SHP77 (cell line): ENCODE measurements at places on chromosomes 1 and 21.

DNA sequence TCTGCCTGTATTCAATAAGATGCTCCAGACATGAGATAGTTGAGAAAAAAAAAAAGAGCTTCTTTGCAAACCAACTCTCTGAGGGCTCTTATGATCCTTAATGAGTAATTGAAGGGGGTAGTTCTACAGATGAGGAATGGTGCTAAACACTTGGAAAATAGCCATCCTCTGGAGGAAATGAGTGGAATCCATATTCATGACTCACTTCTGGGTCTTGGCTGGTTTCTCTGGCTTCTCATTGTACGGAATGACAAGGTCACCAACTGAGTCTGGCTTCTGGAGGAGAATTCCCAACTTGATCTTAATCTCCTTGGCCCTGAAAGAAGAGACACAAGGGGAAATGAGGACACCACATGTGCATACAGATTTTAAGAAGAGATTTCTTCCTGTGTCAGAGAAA lies 34.7 kb downstream of the RGS5 start:
- DNase-seq = no peak

GRCh38 chr1:229716704-229717103 lies 90.7 kb downstream of the URB2 start:
- no peak for DNase-seq

DNA sequence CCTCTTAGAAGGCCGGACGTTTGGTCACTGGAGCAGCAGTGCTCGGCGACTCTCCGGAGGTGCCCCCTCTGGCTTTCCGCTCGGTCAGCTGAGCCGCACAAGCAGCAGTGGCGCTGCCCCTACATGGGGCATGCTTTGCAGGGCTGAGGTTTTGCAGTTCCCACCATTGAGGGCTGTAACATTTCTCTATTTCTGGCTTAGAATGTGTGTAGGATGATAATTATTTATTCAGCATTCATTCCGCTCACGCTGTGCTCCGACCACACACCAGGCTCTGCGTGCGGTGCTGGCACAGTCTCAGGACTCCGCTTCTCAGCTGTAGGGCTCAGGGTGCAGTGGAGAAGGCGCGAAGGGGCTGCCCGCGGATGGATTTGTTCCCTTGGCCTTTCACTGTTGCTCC lies 119.5 kb downstream of the PCBP3 start:
- DNase-seq = no peak

- no peak for DNase-seq
Observed at GRCh38 chr1:53681351-53681976, 57.5 kb downstream of the GLIS1 start.

DNA sequence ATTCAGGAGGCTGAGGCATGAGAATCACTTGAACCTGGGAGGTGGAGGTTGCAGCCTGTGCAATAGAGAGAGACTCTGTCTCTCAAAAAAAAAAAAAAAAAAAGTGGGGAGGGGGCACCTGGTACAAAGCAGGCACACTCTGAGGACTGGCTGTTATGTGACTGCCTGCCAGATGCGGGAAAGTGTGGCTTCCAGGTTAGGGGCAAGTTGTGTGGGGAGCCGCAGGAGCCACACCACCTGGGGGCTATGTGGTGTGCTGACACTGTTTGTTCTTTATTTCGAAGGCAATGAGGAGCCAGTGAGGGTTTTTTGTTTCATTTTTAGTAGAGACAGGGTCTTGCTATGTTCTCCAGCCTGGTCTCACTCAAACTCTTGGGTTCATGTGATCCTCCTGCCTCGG lies 5.7 kb downstream of the THEMIS2 start:
- no peak for DNase-seq

- no peak for DNase-seq
Observed at GRCh38 chr1:199087144-199087543, 448.3 kb downstream of the PTPRC start.

GRCh38 chr21:23686737-23687523 lies 1920.4 kb downstream of the MRPL39 start:
- no peak for DNase-seq

GRCh38 chr1:232987774-232988140 lies 37.3 kb downstream of the NTPCR start:
- DNase-seq = no peak

DNA sequence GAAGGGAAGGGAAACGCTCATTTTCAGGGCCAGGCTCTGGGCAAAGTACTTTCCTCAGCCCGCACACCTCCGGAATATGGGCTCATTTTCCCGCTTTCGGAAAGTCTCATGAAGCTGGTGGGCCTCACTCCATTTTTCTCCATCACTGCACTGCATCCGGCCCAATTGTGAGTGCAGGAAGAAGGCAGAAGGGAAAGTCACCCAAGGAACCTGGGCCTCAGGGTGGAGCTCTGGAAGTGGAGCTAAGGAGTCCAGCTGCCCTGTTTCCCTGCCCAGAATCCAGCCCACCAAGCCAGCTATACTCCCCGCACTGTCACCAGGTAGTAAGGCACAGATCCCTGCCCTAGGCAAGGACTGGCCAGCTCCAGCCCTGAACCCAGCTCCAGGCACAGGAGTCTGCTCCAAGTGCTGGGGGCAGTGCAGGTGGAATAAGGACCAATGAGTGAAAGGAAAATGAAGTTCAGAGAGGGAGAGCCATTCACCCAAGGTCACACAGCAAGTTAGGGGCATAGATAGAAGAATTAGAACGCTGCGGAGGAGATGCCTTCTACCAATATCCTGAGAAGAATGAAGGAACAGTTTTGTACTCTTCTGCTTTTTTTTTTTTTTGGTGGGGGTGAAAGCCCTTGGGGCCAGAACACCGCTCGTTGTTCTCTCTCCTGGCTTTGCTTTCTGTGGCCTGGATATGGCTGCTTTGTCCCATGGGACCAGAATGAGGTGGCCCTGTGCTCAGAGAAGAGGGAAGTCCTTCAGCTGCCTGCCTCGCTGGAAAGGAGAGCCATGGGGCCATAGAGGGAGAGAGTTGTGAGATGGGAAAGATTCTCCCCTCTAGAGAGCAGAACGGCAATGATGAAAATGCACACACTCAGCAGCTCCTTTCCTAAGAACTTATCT lies 10.0 kb downstream of the LRP8 start:
- DNase-seq = no peak

- no peak for DNase-seq
Observed at GRCh38 chr1:246925997-246926626, 5.6 kb downstream of the AHCTF1 start.

- DNase-seq = no peak
Observed at GRCh38 chr1:58064166-58064565, 482.4 kb downstream of the OMA1 start.

- no peak for DNase-seq
Observed at GRCh38 chr1:187411118-187411517, 582.4 kb downstream of the PLA2G4A start.

- DNase-seq = no peak
Observed at GRCh38 chr1:38652217-38652616, 207.4 kb downstream of the RRAGC start.

- no peak for DNase-seq
Observed at GRCh38 chr1:8661185-8662110, 156.0 kb downstream of the RERE start.

- DNase-seq = no peak
Observed at GRCh38 chr1:113616156-113616555, 143.1 kb downstream of the PHTF1 start.

GRCh38 chr1:201989354-201990128 lies 7.1 kb downstream of the RNPEP start:
- no peak for DNase-seq

DNA sequence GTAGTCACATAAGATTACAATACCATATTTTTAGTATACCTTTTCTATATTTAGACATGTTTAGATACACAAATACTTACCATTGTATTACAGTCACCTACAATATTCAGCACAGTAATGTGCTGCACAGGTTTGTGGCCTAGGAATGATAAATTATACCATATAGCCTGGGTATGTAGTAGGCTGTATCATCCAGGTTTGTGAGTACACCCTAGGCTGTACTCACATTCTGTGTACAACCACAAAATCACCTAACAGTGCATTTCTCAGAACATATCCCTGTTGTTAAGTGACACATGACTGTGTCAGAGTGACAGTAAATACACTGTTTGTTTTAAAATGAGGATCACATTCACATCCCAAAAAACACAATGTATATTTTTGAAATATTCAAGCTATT lies 11.2 kb downstream of the KRTAP21-3 start:
- DNase-seq = no peak

GRCh38 chr1:242017580-242018233 lies 18.8 kb upstream of the MAP1LC3C start:
- peak; percentile 71 for DNase-seq

GRCh38 chr1:169122976-169123375 lies 16.5 kb downstream of the ATP1B1 start:
- no peak for DNase-seq

- no peak for DNase-seq
Observed at GRCh38 chr1:113040041-113040440, 33.0 kb upstream of the LRIG2 start.

DNA sequence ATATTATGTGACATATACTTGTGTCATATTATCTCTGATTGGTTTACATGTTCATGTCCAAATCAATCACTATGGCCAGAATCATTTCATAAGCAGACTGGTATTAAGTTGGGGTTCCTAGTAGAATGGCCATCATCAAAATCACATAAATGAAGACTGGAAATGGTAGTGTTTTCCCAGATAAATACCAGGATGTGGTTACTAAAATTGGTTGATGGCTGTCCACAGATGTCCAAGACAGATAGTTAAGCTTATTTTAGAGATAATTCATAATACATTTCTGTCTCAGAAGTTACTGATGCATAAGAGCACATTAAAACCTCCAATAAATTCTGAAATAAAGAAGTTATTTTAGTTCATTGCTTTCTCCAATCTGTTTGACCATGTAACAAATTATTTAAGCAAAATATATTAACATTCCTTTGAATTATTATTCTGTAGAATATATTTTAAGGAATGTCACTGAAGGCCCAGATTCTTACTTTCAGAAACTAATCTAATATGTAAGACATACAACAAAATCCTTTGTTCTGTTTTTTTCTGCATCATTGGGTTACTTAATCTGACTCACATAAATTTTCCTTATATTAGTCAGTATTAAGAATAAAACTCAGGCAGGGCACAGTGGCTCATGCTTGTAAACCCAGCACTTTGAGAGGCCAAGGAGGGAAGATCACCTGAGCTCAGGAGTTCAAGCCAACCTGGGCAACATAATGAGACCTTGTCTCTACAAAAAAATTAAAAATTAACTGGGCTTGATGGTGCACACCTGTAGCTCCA lies 483.9 kb downstream of the PTPRC start:
- no peak for DNase-seq

GRCh38 chr1:8367571-8368194 lies 49.8 kb downstream of the SLC45A1 start:
- no peak for DNase-seq

- no peak for DNase-seq
Observed at GRCh38 chr21:40356644-40357043, 489.4 kb downstream of the PCP4 start.

GRCh38 chr1:111127923-111128643 lies 11.8 kb downstream of the DRAM2 start:
- no peak for DNase-seq

DNA sequence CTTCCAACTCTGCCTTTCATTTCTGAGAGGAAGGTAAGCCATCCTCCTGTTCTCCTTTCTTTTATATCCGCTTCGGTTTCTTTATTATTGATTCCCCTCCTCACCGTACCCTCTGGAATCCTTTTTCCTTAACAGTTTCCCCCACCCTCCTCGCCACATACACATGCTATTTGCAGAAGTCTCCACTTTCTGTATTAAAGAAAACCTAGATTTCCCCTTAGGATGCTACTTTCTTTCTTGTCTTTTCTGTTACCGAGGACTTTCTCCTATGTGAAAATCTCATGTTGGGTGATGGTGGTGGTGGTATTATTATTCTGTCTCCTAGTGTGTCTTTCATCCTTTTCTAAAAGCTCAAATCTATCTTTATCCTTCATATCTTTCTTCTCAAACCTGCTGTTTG lies 62.3 kb downstream of the AK4 start:
- DNase-seq = no peak

GRCh38 chr1:22643381-22643780 lies at the start of gene C1QC:
Gene C1QC (plus strand): TSS chr1:22643633. CDS start chr1:22644024, 391 bp downstream.
- DNase-seq = no peak

- DNase-seq = peak; percentile 41
Observed at GRCh38 chr1:38029081-38029681, 16.6 kb downstream of the UTP11 start.

DNA sequence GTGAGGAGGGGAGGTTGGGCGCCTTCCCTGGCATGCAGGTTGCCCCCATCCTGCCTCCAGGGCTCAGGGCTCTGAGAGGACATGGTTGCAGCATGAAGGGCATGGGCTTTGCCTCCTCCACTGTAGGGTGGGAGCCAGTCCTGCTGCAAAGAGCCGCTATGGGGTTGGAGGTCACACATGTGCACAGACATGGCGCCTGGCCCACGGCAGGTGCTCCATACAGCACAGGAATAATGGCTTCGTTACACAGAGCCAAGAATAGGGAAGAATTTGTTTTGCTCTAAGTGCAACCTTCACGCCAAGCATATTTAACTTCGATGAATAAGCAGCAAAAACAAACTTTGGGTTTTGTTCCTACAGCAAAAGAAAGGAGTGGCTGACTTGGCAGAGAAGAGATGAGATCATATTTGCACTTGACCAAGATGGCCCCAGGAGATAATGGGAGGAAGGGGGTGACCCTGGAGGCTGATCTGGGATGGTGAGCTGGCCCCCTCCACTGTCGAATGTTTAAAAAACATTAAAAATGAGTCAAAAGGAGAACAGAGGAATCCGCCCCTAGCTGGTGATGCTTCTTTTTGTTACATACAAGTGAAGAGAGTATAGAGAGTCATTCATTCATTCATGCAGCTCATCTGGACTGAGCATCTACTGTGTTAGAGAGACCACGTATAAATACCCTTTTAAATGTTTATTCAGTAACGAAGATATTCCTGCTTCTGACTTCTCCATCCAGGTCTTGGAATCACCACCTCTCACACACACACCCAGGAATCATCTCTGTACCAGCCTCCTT lies 12.4 kb upstream of the C2CD2 start:
- no peak for DNase-seq

DNA sequence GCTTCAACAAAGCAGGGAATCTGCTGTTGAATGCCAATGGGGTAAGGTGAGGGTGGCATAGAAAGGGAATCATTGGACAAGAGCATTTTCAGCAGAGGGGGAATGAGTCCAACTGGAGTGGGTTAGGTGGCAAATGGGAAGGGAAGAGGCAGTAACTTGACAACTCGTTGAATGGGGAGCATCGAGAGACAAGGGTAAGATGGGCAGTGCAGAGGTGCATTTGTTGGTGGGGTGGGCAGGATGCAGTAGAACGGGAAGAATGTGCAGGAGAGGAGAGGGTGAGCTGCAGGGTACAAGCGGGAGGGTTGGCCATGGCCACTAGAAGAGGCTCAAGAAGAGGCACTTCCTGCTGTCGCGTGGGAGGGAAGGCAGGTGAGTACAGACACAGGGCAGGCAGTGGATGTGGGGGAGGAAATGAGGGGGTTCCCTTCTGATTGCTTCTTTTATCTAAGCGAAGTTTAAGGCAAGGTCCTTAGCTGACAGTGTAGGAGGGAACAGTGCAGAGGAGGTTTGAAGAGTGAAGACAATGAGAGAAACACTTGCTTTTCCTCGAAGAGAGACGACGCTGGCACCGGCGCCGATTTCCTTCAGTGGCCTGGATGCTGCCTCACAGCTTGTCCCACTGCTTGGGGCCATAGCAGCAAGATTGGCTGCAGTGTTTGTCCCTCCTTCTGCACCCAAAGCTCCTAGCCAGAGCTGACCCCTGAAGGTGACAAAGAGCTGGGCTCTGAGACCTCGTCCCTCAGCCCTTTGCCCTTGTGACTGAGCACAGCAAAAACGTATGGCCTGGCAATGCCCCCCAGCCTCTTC lies 3.2 kb upstream of the IKBKE start:
- DNase-seq = no peak

GRCh38 chr1:221801251-221801661 lies 59.4 kb upstream of the DUSP10 start:
- no peak for DNase-seq
